ENCODE measurements at places on chromosomes 2 and 18.

DNA sequence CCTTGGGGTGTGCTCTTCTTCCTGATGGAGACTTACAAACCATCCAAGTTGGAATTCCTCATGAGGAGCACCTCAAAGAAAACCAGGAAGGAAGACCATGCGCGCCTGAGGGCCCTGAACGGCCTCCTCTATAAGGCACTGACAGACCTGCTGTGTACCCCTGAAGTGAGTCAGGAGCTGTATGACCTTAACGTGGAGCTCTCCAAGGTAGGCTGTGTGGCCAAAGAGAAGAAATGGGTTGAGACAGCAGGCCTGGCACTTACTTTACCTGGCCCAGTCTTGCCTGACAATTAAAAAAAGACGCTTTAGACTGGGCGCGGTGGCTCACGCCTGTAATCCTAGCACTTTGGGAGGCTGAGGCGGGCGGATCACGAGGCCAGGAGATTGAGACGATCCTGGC is 3.1 kb downstream of the RBFA start:
- no peak for DNase-seq

GRCh38 chr2:190722835-190723234 is 74.0 kb downstream of the NAB1 start:
- DNase-seq: no peak

DNA sequence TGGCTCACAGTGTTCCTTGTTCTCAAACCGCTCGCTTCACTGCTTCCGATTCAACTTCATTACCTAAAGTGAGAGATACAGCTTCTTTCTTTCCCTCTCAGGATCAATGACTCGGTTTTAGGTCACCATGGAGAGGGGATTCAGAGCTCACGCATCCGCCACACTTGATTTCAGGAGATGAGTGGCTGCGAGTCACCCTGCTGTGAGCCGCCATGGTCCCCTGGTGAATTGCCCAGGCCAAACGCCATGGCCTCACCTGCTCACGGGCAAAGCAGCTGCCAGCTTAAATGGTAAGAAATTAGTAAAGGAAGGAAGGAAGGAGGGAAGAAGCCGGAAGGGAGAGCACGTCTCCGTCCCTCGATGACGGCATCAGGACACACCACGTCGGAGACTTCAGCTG is 60.5 kb downstream of the ADNP2 start:
- no peak for DNase-seq

GRCh38 chr2:182852801-182853200 is 13.6 kb downstream of the FRZB start:
- DNase-seq: no peak

- DNase-seq: no peak
Observed at GRCh38 chr2:37085731-37086147, 1.4 kb downstream of the GPATCH11 start.

DNA sequence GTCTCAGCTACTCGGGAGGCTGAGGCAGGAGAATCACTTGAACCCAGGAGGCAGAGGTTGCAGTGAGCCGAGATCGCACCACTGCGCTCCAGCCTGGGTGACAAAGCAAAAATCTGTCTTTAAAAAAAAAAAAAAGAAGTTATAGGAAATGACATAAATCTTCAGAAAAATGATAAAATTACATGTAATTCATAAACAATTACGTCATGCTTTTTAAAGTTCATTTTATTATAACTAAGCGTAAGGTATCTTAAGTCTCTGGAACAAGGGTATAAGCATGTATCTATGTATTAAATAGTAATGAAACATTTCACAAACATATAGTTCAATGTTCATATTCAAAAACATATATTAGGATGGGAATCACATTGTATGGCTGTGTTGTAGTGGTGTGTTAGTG is 425.9 kb downstream of the SPAG16 start:
- DNase-seq: no peak

GRCh38 chr2:226831266-226831665 is 4.6 kb upstream of the RHBDD1 start:
- no peak for DNase-seq

- peak; percentile 70 for DNase-seq
Observed at GRCh38 chr2:55120634-55121359, 70.5 kb upstream of the RTN4 start.

- DNase-seq: no peak
Observed at GRCh38 chr18:75784390-75784789, 356.9 kb upstream of the SMIM21 start.

GRCh38 chr2:101474731-101475384 is at the start of gene RFX8:
Gene RFX8 (minus strand): TSS chr2:101475112. CDS start chr2:101466848, 8,264 bp downstream.
- DNase-seq: no peak

DNA sequence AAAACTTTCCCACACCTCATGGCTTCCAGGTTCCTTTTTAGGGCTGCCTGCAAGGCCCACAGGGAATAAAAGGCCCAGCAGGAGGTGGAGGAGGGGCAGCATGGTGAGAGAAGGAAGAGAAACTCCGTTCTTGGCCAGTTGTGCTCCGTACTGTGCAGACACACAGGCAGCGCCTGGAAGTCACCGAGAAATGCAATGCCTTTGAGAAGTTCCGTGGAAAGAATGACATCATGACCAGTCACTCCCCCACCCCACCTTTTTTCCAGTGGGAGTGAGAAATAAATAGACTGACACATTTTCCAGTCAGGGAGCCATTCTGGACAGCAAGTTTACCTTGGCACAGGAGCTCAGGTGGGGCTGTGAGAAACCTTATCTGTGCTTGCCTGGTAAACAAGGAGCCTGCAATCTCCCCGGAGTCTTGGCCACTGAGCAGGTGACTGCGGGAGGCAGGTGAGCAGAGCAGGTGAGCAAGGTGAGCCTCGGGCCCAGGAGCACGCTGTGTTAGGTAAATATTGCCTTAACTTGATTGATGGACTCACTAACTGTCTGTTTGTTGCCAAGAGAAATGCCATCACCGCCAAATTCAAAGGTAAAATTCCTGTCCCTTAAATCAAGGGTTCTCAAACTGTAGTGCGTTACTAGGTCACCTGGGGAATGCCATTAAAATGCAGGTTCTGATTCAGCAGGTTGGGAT is 13.5 kb upstream of the LBH start:
- no peak for DNase-seq

DNA sequence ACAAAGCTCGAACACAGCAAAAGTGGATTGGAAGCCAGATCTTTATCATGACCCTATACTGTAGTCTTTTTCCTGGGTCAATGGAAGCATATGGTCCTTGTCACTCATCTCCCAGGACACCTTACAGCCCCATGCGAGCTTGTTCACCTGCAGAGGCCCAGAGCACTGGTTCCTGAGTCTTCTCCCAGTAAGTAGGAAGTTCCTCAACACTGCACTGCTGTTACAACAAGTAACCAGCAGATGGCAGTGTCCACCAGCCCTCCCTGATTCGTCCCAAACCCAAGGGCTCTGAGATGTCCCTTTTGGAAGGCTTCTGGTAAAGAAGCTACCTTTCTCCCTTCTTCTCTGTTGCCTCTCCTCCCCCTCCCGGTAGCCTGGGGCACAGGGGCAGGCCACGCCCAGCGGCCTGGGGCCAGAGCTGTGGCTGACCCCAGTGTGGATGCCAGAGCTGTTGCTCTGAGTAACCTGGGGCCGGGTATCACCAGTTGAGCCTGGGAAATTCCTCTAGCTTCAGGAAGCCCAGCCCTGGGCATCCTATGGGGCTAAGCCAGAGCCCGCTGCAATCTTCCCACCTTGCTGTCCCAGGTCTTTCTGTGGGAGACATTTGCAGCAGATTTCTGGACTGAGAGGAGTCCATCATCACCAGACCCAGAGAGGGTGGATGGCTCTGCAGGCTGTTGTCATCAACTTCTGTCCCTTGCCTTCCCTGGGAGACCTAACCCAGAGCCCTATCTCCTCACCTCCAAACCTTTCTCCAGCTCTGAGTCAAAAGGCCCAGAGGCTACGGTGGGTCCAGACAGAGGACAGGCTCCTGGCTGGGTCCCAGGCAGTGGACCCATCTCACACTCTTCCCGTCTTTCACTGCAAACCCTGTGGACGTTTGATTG is 5.3 kb upstream of the GDF7 start:
- DNase-seq: peak; percentile 77

DNA sequence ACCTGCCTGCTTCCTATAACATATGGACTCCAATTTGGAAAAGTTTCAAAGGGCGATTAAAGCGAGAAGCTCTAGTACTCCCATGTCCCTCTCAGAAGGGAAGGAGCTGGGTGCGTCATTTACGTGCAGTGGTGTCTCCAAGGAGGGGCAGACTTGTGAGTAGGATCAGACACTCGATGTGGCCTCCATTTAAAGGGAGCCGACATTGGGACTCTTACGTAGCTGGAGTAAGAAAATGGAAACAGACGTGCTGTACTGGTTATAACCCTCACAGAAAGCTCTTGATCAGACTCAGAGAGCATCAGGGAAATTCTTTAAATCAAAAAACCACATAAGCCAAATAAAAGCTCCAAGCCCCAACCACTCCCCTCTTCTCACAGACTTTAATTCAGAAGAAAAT is 198.5 kb downstream of the KLHL29 start:
- DNase-seq: no peak

DNA sequence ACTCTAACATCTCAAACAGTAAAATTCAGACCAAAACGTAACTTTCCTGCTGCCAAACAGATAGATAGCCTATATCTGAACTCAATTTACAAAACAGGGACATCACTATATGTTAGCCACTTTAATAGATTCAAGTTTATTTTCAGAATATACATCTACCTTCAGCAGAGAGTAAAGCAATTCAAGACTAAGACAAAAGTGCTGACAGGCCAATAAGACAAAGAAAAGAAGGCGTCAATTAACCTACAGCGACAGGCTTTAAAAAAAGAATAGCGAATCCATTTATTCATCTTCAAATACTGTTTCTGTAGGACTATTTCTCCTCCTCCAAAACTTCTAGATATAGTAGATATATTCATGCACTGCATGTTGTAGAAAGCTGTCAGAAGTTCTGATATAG is 333.0 kb downstream of the GRB14 start:
- DNase-seq: no peak

DNA sequence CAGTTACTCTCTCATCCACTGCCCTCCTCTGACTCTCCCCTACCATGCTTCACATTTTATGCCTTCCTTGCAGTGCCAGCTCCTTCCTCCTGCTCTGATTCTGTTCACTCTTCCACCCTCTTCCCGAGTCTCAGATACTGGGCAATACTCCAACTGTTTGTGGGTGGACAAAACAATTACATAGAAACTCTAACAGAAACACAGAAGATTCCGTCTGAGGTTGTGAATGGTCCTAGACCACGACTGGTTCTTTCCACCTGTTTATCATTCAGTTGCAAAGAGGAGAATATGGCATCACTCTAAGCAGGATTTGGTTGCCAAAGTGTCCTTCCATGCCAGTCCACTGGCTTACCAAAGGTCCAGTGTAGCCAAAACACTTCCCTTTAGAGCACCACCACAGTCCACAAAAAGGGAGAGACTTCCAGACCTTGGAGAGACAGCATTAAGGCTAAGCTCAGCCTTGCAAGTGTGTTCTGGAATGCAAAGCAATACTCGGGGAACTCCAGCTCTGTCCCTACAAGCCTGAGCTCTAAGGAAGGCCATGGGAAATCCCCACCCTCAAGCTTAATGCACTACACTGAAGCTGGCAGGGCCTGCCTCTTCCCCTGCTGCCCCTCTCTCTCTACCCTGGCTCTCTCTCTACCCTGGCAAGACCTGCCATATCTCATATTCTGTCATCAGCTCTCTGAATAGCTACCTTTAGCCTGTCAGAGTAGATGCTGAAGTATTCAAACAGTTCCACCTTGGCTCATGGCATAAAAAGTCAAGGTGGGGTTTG is 33.6 kb upstream of the RND3 start:
- no peak for DNase-seq

DNA sequence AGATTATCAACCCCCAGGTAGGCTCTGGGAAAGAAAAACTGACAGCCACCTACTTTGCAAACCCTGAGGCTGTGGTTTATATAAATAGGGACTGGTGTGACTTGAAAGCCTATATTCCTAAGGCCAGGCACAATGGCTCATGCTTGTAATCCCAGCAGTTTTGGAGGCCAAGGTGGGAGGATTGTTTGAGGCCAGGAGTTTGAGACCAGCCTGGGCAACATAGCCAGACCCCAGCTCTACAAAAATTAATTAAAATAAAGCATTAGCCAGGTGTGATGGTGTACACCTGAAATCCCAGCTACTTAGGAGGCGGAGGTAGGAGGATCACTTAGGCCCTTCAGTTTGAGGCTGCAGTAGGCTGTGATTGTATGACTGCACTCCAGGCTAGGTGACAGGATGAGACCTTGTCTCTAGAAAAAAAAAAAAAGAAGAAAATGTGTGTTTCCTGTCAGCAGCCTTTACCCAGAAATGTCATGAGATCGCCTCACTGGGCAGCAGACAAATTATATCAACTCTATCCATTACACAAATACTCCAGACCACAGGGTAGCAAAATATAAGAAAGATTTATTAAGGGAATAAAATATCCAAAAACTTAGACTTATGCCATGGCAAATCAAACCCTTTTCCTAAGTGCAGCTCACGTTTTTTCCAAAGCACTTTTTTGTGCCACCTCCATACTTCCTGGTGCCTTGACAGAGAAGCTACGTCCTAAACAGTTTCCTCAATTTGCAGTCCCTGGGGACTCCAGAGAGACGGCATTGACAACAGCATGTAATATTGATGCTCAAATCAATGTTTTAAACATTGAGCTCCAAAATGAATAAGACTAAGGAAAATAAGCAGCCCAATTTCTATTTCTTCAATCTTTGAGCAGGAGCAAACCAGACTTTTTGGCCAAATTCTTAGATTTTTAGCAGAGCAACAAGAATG is 190.8 kb upstream of the NDUFV2 start:
- DNase-seq: no peak

GRCh38 chr2:127226520-127227263 is 6.6 kb upstream of the CYP27C1 start:
- no peak for DNase-seq

DNA sequence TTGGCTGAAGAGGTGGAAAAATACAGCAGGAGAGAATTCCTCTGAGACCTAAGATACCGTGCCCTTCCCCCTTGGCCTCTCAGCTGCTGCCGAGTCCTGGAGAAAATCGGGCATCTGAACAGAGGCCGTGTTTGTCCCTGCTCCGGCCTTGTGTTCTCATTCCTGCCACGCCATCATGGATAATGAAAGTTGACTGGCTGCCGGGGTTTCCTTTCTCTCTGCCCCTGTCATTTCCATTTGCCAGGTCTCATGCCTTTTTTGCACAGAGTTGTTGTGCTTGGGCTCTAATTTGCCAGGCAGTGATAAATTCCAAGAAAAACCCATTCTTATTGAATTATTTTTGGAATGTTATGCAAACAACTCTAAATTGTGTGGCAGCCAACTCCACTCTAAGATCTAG is 496.9 kb upstream of the TNP1 start:
- peak; percentile 64 for DNase-seq

DNA sequence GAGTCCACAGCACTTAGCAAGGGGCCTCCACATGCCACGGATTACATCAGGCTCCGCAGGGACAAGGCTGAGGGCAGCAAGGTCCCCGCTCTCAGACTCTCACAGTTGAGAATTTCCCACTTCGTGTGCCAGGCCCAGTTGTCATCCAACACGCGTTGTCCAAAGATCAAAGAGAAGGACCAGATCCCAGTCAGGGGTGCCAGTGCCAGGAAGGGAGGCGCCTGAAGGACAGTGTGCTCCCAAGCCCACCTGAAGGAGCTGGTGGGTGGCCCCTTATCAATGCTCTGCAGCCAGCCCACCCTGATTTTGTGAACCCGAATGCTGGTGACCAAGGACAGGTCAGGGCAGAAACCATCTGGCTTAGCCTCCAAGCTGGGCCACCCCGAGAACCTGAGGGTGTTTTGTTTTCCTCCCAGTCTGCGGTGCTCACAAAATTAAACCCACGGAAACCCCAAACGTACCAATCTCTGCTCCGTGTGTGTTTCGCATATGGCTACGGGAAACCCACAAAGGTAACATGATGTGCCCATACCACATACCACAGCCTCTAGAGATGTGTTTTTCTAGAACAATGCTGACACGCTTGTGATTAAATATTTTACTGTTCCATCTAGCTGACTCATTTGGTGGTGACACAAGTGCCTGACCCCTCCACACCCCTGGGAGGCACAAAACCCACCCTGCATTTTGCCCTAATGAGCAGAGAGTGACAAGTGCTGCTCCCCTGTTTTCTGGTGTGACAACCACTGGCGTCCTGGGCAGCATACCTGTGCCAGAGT is 24.5 kb downstream of the CRACDL start:
- no peak for DNase-seq

Measured in midbrain (tissue), 1 donor.